Ovary (tissue), 10 donors: ENCODE measurements at places on chromosomes 1 and 21.

GRCh38 chr1:19436716-19437476, 48.4 kb downstream of the CAPZB start:
- DNase-seq: peak; percentile 91
- no peak overlapping the region for H3K4me3 ChIP-seq
- H3K4me1 ChIP-seq: peaks cover 57% of the 10 kb centered on the region
- peak overlapping the region; percentile 82 for H3K27ac ChIP-seq
- H3K36me3 ChIP-seq: no peaks in the 10 kb centered on the region

DNA sequence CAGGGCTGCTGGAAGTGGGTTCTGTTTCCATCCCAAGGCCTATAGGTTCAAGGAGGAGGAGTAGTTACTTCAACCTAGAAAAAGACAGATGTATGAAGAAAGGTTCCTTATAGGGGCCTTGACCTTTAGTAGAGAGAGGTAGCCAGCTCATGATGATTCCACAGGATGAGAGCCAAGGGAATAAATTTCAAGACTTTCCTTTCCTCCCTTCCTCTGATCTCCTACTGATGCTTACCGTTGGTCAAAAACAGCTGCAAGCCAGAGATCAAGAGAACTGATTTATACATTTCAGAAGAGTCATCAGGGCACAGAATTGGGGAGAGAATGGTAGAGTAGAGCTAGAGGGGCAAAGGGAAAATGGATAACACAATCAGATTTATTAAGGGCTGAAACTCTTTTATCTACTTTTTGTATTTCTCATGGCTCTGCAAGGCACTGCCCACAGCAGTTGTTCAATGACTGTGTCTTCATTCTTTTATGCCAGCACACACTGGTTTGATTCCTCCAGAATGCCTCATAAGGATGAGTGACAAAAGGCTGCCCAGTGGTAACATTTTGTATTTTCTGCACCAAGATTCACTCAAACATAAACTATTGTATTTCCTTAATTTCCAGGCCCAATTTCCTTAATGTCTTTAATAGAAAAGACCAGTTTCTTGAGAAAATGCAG, 37.4 kb downstream of the AK5 start:
- H3K27me3 ChIP-seq: no peaks in the 10 kb centered on the region
- H3K4me1 ChIP-seq: no peaks in the 10 kb centered on the region
- no peak overlapping the region for H3K4me3 ChIP-seq
- no peaks in the 10 kb centered on the region for H3K36me3 ChIP-seq

DNA sequence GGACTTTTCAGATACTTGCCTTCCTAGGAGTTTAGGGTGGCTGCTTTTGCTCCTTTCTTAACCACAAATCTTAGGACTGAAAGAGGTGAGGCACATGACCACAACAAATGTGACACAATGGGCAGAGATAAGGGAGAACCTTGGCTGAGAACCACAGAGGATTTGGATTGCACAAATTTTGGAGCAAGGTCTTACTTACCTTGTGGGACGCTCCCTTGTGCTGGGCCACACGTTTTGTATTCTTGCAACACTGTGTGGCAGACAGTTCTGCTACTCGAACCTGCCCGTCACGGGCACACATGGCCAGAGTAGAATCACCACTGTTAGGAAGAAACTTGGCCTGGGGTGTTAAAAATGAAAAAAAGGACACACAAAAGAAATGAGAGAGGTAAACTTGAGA, 23.9 kb downstream of the DCAF8 start:
- no peaks in the 10 kb centered on the region for H3K27me3 ChIP-seq
- H3K4me1 ChIP-seq: no peaks in the 10 kb centered on the region
- no peak overlapping the region for H3K27ac ChIP-seq
- H3K4me3 ChIP-seq: no peak overlapping the region
- DNase-seq: no peak

DNA sequence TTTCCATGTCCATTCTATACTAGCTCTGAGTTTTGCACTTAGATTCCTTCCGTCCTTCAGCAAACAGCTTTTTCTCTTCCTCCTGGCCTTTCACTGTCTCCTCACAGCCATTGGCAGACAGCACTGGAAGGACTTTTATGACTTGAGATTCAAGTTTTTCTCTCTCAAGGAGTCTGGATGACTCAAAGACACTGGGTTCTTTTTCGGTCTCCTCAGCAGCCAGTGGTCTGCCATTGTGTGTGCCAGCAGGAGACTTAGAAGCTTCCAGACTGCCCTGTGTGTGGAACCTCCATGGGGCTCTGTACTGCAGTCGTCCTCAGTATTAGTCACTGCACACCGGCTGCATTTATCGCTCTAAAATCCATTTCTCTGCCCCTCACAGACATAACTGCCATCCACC, 30.5 kb downstream of the NTNG1 start:
- H3K27ac ChIP-seq: no peak overlapping the region
- H3K27me3 ChIP-seq: no peaks in the 10 kb centered on the region
- DNase-seq: no peak
- no peaks in the 10 kb centered on the region for H3K36me3 ChIP-seq
- H3K4me3 ChIP-seq: no peak overlapping the region

DNA sequence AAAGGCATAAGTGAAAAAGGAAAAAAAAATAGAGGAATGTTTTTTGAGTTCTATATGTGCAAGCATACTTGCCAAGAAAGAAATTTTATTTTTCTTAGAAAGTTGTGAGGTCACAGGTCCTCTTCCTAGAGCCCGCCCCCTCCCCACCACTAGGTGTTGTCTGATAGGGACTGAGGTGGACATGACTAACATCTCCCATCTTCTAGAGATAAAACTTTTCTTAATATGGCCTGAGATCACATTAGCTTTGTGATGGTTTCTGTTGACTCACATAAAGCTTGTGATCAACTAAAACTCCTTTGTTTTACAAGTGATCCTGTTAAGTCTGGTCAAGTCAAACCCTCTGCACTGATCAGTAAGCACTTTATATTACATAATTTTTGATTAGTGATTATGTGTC, 33.4 kb upstream of the CITED4 start:
- no peak for DNase-seq
- no peak overlapping the region for H3K27ac ChIP-seq
- no peaks in the 10 kb centered on the region for H3K4me1 ChIP-seq
- H3K4me3 ChIP-seq: no peak overlapping the region
- no peaks in the 10 kb centered on the region for H3K36me3 ChIP-seq

GRCh38 chr21:44329971-44330681, 9.1 kb downstream of the CFAP410 start:
- no peaks in the 10 kb centered on the region for H3K4me1 ChIP-seq
- no peaks in the 10 kb centered on the region for H3K36me3 ChIP-seq
- H3K4me3 ChIP-seq: no peak overlapping the region
- DNase-seq: no peak

- no peaks in the 10 kb centered on the region for H3K27me3 ChIP-seq
- H3K27ac ChIP-seq: peak overlapping the region; percentile 63
- no peaks in the 10 kb centered on the region for H3K36me3 ChIP-seq
- H3K4me1 ChIP-seq: peaks cover 58% of the 10 kb centered on the region
- DNase-seq: no peak
Observed at GRCh38 chr1:27574001-27574781, 29.8 kb downstream of the AHDC1 start.

DNA sequence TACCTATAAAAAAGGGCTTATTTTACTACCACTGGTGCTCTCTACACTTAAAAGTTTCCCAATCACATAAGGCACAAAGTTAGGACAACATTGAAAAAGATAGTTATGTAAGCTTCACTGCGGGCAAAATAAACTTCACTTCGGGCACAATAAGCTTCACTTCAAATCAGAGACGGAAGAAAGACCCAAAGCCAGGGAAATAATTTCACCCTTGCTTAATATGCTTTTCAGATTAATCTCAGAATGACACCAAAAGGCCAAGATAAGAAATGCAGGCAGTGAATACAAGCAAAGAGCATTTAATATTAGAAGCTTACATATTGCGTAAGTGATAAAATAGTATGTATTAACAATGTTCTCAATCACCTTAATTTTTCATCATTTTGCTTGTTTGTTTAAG, 444.2 kb downstream of the SETD4 start:
- no peaks in the 10 kb centered on the region for H3K36me3 ChIP-seq
- peaks cover 2% of the 10 kb centered on the region for H3K4me1 ChIP-seq
- DNase-seq: no peak
- H3K4me3 ChIP-seq: no peak overlapping the region

GRCh38 chr1:157307491-157307890, 169.3 kb upstream of the ETV3 start:
- H3K27me3 ChIP-seq: no peaks in the 10 kb centered on the region
- H3K27ac ChIP-seq: no peak overlapping the region
- DNase-seq: no peak
- H3K4me3 ChIP-seq: no peak overlapping the region

GRCh38 chr1:245181158-245181517, 26.4 kb downstream of the KIF26B start:
- H3K4me3 ChIP-seq: no peak overlapping the region
- DNase-seq: no peak
- H3K4me1 ChIP-seq: no peaks in the 10 kb centered on the region
- no peaks in the 10 kb centered on the region for H3K27me3 ChIP-seq

DNA sequence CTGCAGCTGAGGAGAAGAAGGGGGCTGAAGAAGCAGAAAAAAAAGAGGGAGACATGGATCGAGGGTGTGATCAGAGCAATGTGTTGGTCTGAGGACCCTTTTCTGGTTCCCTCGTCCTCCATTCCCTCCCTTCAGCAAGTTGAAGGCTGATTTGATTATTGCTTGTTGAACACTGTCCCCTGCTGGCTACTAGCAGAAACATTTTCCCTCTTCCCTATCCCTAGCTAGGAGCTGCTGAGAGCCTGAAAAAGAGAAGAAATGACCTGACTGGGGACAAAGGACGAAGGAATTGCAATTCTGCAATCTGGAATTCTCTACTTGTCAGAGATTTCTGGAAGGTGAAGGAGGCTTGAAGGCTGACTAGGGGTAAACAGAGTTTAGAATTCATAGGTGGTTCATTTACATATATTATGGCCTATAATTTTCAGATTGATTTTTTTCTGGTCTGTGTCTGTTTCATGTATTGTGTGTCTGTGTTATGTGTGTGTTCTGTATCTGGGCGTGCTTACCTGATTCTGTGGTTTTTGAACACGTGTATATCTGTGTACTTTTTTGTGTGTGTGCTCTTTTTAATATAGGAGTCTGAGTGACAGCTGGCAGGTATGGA, 9.8 kb downstream of the NHLH1 start:
- peak; percentile 33 for DNase-seq
- no peaks in the 10 kb centered on the region for H3K36me3 ChIP-seq
- no peak overlapping the region for H3K27ac ChIP-seq
- H3K4me1 ChIP-seq: no peaks in the 10 kb centered on the region

- DNase-seq: no peak
- no peaks in the 10 kb centered on the region for H3K4me1 ChIP-seq
- H3K36me3 ChIP-seq: no peaks in the 10 kb centered on the region
- no peak overlapping the region for H3K4me3 ChIP-seq
- no peaks in the 10 kb centered on the region for H3K27me3 ChIP-seq
Observed at GRCh38 chr1:200837931-200838571, 34.7 kb upstream of the GPR25 start.

DNA sequence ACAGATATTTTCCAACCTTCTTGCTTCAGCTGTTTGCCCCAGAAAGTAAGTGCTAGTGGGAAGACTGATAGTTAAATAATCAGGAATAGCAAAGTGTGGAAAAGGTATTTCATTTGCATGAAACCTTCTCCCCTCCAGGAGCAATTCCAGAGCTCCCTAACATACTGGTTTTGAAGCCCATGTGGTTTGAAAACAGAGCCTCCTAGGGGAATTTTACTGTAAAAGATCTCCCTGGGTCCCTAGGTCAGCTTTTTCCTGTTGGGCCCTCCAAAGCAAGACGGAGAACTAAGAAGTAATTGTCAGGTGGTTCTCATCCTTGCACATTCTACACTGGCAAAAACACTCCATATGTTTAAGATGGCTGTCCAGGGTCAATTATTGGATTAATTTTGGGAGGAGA, 218.7 kb upstream of the FOXD3 start:
- no peak overlapping the region for H3K27ac ChIP-seq
- no peaks in the 10 kb centered on the region for H3K4me1 ChIP-seq
- no peak for DNase-seq
- H3K4me3 ChIP-seq: no peak overlapping the region

GRCh38 chr1:54962612-54963395, 17.6 kb upstream of the TMEM61 start:
- no peaks in the 10 kb centered on the region for H3K4me1 ChIP-seq
- H3K4me3 ChIP-seq: no peak overlapping the region
- no peak overlapping the region for H3K27ac ChIP-seq
- H3K36me3 ChIP-seq: no peaks in the 10 kb centered on the region

DNA sequence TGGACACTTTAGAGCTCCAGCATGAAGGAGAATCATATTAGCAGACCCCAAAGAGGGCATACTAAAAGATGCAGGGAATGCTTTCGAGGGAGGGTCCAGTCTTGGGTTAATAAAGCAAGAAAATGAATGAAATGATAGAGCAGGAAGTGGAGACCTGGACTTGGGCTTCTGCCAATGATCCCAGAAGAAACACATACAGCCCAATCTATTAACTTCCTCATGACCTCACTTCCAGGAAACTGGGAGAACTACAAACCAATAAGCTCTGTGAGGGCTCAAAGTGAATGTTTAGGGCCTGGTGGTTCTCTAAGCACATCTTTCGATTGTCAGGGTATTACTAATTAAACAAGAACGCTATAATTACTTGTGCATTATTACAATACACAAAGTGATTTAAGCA, 53.6 kb upstream of the SSX2IP start:
- H3K36me3 ChIP-seq: no peaks in the 10 kb centered on the region
- H3K27me3 ChIP-seq: no peaks in the 10 kb centered on the region
- H3K27ac ChIP-seq: no peak overlapping the region
- no peaks in the 10 kb centered on the region for H3K4me1 ChIP-seq

- no peak overlapping the region for H3K4me3 ChIP-seq
- H3K27ac ChIP-seq: no peak overlapping the region
- H3K36me3 ChIP-seq: no peaks in the 10 kb centered on the region
- no peaks in the 10 kb centered on the region for H3K4me1 ChIP-seq
Observed at GRCh38 chr1:176831150-176831549, 333.4 kb downstream of the ASTN1 start.

DNA sequence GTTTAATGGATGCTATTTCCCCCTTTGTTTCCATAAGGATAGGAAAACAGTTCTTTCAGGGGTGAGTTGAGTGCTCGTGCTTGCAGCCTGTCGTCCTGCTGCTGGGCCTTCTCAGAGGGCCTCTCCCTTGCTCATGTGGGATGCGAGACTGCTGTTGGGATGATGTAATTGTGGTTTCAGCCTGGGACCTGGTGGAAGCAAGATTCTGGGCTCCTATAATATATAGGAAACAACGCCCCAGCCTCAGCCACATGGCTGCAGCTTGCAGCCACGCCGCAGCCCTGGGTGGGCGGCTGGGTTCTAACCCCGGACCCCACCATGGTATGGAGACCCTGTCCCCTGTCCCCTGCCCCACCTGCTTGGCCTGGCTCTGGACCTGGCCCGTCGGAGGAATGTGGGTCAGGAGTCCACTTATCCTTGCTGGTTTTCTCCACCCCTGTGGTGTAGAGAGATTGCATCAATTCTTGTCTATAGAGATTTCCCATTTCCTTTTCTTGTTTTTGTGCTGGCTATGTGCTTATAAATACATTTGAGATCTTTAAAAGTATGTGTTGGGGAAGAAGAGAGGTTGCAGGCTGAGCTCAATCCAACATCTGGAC, 357.8 kb downstream of the SIPA1L2 start:
- H3K27ac ChIP-seq: no peak overlapping the region
- no peak for DNase-seq
- no peak overlapping the region for H3K4me3 ChIP-seq
